ENCODE measurements at places on chromosomes 7 and 10.

DNA sequence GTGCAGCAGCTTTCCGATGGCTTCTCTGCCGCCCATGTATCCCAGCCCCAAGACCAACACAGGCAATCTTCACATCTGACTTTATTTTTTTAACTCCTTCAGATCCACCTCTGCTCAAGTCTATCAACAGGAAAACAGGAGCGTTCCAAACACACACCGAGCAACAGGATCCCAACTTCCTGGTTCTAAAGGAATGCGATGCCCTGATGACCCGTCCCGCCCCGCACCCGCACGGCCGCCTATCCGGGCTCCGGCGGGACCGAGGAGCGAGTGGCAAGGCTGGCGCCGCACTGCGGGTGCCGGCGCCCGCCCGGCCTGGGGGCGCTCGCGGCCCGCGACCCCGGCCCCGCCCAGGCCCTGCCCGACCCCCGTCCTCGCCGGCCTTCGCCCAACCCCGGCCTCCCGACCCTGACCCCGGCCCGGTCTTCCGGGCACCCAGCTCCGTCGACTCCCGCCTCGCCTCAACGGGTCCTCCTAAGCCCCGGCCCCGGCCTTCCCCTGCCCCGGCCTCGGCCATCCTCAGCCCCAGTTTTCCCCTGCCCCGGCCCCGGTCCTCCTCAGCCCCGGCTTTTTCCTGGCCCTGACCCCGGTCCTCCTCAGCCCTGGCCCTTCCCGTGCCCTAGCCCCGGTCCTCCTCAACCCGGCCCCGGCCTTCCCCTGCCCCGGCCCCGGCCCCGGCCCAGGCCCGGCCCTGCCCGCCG, 730 bp downstream of the LARP4B start:
- DNase-seq, result no peak

GRCh38 chr7:134016223-134016941, 110.8 kb upstream of the LRGUK start:
- no peak for DNase-seq

DNA sequence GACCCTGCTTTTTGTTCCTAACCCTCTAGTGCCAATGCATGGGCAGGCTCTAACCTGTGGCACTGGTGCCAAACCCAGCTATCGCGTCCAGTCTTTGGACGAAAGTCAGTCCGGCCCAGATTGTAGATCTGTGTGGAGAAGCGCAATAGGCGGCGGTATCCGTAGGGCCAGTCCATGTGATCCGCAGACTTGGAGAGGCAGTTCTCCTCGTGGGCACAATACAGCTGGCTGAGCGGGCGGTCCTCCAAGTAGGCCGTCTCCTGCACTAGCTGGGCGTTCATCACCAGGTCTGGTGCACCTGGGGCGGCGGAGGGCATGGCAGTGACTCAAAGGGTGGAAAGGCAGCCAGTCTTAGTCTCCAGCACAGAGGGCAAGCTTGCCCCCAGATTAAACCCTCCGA, 14.5 kb downstream of the LOXL4 start:
- no peak for DNase-seq

- no peak for DNase-seq
These were observed 10.1 kb downstream of the AVPI1 start for GRCh38 chr10:97676770-97677581.

- DNase-seq, result no peak
These were observed 50.3 kb upstream of the DOCK1 start for GRCh38 chr10:126854726-126855495.

DNA sequence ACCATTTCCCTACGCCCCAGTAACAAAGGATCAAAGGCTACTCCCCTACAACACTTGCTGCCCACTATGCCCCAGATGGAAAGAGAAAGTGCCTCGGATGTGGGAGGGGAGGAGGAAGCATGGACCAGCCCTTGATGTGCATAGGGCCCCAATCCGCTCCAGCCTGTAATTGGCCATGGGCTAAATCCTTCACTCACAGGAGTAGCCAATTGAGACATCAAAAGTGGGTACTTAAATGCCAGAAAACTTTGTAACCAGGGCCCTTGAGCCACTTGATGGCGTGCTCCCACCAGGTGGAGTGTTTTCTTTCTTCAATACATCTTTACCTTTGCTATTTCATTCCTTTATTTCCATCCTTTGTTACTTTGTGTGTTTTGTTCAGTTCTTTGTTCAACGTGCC, 500.5 kb upstream of the LRRN3 start:
- DNase-seq, result no peak

DNA sequence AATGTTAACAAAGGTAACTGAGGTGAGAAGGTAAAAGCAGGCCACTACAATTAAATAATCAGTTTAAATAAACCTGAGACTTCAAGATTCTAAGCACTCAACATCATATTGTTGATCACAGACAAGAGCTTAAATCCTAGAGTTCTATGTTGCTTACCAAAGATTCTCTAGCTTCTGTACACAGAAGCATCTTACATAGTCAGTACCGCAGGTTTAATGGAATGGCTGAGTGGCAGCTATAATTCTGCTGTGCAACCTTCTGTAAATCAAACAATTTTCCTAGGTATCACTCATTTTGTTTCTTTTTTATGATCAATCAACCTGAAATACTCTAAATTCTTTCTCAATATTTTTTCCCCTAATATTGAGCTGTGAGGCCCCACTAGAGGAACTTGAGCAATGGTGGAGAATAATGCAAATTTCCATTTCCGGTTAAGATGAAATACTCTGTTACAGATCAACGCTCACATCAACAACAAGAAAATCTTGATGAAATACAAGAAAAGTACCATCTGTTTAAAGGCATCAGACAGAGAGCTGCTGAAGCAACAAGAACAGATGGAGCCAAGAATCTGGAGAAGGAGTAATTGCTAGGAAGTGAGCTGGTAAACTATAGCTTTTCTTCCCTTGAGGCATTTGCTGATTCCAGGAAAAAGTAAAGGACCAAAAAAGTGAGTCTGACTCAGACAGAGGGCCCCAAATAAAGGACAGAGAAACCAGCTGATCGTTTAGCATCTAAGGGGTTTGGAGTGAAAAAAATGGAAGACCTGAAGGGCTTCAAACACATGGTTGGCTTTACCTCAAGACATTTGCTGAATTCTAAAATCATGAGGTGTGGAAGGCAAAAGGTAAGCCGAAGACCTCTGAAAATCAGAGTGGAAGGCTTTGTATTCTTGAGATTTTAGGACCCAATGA, 22.6 kb downstream of the PNPLA8 start:
- peak; percentile 13 for DNase-seq

DNA sequence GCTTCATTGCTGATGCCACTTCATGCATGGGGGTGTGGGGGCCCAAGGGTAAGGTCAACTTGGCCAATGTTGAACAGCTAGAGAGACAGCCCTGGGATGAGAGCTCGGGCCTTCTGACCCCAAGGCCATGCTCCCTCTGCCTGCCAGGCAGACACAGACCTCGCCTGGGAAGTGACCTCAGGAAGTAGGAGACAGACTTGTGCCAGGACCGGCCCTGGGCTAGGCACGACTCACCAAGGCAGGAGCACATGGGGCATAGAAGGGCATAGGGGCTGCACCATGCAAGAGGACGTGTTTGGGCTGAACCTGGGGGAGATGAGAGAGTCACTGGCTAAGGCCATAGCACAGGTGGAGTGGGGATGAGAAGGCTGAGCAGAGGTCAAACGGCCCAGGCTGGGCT, 27.1 kb downstream of the ZCCHC24 start:
- DNase-seq, result no peak

GRCh38 chr10:93077860-93078337, 4.2 kb downstream of the CYP26A1 start:
- no peak for DNase-seq

DNA sequence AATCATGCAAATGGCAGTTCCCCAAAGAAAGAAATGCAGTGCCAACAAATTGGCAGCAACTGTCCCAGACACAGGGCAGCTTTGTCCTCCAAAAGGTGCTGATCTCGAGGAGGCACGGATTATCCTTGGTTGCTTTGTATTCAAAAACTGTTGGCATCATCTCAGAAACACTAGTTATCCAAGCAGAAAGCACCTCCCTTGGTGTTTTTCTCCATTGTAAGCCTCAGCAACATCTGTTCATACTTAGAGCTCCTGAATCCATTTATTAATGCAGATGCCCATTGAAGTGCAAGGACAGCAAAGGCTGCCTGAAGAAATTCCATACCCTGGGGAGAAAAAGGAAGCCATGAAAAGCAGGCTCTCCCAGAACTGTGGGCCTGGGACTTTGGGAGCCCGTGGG, 1.1 kb upstream of the NPS start:
- DNase-seq, result no peak

- no peak for DNase-seq
These were observed 286.2 kb downstream of the PLXNA4 start for GRCh38 chr7:132290021-132290420.

GRCh38 chr10:125004571-125005311, 62.8 kb downstream of the ZRANB1 start:
- DNase-seq, result no peak

DNA sequence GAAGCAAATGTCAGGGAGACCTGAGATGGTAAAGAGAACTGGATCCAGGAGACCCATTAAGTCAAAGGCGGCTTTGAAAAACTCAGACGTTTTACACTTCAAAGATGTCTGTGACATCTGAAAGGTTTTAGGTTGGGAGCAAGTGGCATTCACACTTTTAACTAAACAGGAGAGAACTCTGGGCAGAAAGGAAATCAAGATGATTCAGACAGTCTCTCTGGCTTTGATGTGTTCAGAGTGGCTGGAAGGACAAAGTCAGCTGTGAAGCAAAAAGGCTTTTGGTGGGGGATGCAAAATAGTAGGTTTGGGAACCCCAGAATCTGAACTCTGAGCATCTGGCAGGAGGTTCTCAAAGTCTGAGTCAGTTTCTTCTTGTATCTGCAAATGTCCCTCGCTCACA, 66.6 kb downstream of the PRKCQ start:
- DNase-seq, result no peak

DNA sequence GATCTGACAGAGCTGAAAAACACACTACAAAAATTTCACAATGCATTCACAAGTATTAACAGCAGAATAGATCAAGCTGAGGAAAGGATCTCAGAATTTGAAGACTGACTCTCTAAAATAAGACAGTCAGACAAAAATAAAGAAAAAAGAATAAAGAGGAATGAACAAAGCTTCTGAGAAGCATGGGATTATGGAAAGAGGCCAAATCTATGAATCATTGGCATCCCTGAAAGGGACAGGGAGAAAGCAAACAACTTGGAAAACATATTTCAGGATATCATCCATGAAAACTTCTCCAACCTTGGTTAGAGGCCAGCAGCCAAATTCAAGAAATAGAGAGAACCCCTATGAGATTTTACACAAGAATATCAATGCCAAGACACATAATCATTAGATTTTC, 804.8 kb upstream of the IGFBP3 start:
- no peak for DNase-seq

- DNase-seq, result no peak
These were observed 54.6 kb downstream of the BPGM start for GRCh38 chr7:134701272-134701671.

DNA sequence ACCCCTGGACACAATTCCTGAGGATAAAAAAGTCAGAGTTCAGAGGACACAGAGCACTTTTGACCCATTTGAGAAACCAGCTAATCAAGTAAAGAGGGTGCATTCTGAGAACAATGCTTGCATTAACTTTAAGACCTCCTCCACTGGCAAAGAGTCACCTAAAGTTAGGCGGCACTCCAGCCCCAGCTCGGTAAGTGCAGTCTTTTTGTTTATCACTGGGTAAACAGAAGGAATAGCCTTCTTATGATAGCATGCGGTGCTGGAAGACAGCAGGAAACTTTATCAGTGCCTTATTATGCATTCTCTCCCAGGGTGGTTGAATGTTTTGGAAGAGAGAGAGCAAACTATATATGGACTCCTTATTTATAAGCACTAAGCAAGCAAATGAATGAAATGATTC, 130.5 kb downstream of the CDK14 start:
- DNase-seq, result no peak

DNA sequence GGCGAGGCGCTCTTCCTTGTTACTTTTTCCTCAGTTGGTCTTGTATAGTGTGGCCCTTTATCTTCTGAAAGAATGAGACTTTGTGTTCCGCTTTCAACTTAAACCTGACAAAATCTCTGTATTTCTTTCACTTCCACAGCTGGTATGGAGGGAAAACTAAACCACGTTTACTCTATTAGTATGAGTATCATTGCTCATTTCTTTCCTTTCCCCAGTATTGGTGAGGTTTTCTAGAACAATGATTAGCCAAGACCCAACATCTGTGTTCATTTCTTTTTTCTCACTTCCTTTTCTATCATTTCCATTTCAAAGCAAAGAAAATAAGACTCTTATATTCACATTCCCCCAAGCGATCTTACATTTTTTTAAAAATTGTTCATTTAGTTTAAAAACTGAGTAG, 165.3 kb downstream of the PAXIP1 start:
- no peak for DNase-seq

GRCh38 chr10:121741248-121741792, 143.1 kb upstream of the FGFR2 start:
- no peak for DNase-seq

DNA sequence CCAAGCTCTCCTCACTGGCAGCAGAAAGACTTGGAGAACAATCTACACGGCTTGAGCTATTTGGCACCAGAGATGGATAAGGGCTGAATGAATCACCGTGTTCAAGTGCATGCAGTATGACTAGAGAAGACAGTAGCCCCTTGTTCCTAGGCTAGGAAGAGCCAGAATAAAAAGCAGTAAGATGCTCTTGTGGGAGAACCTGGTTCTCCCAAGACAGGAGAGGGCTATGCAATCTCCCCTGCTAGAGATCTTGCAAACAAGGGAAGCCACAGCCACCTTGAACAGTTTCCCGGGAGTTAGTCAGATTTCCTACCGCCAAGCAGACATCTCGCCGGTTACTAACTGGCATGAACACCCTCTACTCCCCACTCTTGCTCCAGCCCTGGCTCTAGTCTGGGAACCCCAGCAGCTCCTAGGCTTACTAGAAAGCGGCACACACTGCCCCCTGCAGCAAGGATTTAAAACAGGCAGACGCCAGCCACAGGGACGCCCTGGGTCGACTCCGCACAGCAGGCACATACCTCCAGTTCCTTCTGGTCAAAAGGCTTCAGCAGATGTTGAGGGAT, 107.3 kb downstream of the SMURF1 start:
- DNase-seq, result no peak

Measured in AG04450 (cell line).